ENCODE measurements at places on chromosomes 3 and 15.

DNA sequence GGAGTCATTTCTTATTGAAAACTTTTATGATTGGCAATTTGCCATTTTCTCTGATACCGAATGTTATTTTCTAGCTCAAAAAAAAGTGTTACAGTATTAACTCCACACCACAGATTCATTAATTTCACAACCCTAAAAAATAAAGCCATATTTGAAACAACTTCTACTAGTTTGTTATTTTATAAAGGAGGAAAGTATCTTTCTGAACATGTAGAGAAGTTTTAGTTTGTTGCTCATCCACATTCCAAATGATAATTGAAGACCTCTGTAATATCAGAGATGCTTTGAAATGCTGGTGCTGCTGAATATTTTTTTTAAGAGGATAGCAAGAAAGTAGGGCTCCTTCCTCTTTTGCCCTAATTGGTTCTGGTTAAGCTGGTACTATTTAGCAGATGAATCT is 1.9 kb downstream of the VGLL3 start:
- no peak for DNase-seq

DNA sequence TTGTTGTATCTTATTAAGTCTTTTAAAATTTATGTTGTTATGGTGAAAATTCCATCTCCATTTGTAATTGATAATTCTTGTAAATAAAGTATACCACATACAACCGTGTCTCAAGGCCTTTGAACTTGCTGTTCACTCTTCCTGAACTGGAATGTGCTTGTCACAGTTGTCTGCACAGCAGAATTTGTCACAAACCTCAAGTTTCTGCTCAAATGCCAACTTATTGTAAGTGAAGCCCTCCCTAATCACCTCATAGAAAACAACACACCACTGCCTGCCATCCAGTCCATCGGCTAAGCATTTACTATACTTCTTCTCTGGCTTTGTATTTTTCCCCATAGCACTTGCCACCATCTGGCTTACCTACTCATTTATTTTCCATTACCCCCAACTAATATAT is 192.3 kb downstream of the THRB start:
- no peak for DNase-seq

GRCh38 chr15:88563638-88564037 is 17.2 kb upstream of the DET1 start:
- DNase-seq = no peak

DNA sequence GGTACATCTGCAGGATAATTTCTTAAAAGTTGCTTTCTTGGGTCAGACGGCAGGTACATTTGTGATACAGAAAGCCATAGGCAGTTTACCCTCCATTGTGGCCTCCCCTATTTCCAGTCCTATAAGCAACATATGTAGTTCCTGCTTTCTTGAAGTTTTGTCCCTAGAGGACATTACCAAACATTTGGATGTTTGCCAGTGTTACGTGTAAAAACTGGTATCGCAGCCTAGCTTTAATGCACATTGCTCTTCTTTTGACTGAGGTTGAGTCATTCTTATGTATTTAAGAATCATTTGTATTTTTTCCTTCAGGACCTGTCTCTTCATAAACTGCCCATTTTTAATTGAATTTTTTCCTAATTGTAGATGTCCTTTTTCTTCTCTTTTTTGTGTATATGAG is 114.3 kb downstream of the DIPK2A start:
- no peak for DNase-seq

- no peak for DNase-seq
Measured at GRCh38 chr3:31762888-31763351, 218.1 kb downstream of the OSBPL10 start.

DNA sequence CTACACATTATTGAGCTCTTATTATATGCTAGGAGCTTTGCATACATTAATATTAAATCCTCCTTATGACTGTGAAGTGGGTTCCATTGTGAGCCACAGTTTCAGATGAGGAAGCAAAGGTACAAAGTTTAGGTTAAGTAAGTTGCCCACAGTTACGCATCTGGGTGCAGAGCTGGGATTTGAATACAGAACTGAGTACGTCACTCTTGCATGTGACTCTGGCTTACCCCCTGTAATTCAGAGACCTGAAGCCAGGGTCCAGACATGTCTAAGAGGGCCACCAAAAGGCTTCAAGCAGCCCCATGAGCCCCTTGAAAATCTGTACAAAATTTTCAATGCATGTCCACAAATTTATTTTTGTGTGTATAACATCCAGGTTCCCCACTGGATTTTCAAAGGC is 71.8 kb downstream of the KLF15 start:
- DNase-seq = no peak

GRCh38 chr15:69946870-69947269 is 150.8 kb downstream of the TLE3 start:
- DNase-seq = no peak

DNA sequence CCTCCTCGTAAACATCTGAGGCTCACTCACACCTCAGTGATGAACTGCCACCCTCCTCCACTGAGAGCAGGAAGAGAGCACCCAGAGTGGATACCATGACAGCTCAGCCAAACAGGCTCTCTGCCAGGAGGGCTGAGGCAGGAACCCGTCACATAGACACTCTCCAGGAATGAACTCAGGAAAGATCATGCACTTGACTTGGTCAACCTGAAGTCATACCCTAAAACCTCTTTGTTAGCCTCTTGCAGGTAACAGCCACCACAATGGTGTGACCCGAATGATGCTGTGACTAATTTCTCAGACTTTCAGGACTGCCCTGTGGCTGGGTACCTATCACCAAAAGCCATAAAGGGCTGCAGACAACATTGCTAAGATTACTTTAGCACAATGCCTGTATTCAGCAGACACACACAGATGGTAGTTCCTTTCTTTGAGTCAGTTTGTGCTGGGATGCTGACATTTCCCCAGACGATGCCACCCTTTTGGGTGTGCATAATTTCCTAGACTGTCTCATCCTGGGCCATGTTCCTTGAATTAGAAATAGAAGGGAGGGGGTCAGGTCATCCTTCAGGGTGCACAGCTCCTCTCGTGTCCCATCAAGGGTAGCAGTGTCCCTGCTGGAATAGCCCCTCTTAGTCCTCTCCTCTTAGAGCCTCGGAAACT is 30.3 kb downstream of the CX3CR1 start:
- DNase-seq = no peak

GRCh38 chr15:25716414-25717126 is 146.6 kb downstream of the ATP10A start:
- no peak for DNase-seq

DNA sequence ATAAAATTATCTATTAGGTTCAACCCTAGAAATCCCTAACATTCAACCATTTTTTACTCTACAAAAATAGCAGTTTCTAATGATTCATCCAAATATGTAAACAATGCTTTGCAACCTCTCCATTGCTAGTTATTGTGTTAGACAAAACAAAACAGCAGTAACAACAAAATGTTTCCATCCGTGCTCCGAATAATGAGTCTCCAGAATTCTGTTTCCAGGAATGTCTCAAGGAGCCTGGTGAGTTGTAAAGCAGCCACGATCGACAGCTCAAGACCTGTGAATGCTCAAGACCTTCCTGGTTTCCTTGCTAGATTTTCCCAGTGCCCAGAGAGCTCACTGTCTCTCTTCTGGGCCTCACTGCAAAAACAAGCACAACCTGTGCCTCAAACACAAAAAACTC is 49.9 kb downstream of the CHRD start:
- DNase-seq = no peak

DNA sequence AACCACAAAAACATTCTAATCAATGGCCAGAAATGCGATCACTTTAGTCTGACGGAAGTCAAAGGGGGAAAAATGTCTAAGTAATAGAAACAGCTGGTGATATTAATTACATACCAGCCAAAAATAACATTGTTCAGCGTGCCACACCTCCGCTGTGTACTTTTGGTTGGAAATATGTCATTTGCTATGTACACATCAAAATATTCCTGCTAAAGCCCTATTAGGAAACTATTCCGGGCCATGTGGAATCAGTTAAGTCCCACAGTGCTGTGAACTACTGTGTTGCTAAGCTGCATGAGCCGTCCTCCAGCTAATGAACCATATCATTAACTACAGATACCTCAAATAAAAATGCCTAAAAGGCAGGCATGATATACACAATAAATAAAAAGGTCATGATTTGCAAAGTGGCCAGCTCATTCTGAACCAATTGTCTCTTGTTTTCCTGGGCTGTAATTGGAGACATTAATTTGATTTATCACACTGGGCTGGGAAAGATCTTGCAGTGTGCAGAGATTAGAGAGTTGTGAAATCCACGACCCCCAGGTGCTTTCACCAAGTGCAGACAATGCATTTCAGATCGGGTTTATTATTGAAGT is 200.5 kb upstream of the LRTM1 start:
- no peak for DNase-seq

DNA sequence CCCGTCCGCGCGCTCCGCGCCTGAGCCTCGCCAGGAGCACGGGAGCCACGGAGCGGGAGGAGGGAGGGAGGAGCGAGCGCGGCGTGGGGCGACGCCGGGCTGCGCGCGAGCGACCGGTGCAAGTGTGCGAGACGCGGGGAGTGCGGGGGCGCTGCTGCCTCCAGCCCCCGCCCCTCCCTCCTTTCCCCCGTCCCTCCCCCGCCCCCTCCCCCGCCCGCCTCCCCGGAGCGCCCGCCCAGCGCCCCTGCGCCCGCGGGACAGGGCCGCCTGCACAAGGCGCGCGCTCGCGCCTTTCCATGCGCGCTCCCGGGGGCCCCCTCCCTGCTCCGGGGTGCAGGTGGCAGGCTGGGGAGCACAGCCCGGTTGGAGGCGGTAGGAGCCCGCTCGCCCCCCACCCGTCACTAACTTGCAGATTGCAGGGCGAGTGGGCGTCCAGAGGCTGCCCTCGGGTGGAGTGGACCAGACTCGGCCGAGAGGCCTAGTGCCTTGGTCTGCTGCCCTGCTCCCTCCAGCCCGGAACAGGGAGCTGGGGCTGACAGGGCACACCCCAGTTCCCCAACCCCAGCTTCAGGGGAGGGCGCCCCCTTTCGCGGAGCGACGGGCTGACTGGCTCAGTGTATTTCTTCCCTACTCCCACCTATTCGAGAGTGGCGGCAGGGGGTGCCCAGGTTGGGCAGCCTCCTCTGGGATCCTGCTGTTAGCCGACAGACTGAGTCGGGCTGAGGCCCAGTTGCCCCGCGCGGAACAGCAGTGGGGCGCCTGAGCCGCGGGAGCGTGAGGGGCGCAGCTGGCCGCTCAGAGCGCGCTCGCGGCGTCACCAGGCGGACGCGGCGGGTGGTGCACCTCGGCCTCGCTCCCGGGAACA is at the start of gene WNT7A:
WNT7A (minus strand) TSS at position 126 of the 865 bp plus-strand sequence. CDS start 255 bp downstream, outside the sequence.
- no peak for DNase-seq

- DNase-seq = peak; percentile 3
Measured at GRCh38 chr3:155418407-155418806, 124.9 kb upstream of the STRIT1 start.

- no peak for DNase-seq
Measured at GRCh38 chr3:50221411-50222168, 14.4 kb upstream of the GNAI2 start.

DNA sequence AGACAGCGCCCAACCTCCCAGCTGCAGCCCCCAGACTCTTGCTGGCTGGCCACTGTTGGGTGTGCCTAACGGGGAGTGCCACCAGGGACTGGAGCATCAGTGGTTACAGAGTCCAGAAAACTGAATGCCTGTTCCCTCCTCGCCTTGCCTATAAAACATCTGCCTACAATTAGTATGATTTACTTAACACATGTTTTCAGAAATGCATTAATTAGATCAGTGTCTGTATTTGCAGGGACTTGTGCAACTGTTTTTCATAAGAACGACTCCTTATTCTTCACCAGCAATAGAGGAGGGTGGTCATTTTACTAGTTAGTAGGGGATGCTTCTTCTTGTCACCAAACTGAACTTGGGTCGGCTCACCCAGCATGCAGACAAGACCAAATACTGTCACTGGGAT is 248.7 kb downstream of the GABRG3 start:
- DNase-seq = no peak

- DNase-seq = no peak
Measured at GRCh38 chr3:53658613-53659193, 164.3 kb downstream of the CACNA1D start.

- DNase-seq = no peak
Measured at GRCh38 chr3:65671004-65671403, 367.7 kb downstream of the MAGI1 start.

GRCh38 chr15:38611228-38611627 is 46.6 kb upstream of the RASGRP1 start:
- no peak for DNase-seq

DNA sequence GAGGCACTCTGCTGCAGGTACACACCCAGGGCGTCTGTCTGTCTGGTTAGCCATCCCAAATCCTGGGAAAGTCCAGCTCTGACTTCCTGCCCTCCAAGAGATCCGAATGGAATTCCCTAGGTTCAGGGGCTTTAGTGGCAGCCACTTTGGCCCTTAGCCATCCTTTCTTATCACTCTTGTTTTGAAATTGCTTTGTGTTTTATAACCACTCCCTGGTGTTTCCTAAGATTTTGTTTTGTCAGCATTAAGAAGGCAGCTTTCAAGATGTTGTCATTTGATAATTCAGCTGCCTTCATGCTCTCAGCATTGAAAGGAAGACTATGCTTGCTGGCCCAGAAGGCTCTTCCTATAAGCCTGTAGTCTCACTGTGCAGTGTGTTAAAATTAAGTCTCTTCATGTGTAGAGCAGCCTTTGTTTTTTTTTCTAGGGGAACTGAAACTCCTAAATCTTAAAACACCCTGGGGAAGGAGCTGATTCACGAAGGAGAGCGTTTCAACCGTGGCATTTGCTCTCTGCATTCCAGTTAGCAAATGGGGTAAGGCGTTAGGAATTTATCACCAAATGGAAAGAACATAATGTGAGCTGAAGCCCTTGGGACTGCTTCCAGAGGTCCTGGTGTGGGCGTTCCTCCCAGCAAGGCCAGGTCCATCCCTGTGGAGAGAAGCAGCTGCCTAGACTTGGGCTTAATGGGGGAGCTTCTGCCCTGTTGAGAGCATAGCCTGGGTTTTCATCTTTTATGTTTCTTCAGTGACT is 14.2 kb upstream of the CLEC3B start:
- DNase-seq = no peak

GRCh38 chr3:152159328-152159727 is 109.4 kb upstream of the MBNL1 start:
- DNase-seq = no peak

- no peak for DNase-seq
Measured at GRCh38 chr3:37174532-37175126, at the start of gene LRRFIP2. LRRFIP2 (minus strand) TSS chr3:37174582; CDS start chr3:37148983, 25,599 bp downstream.

DNA sequence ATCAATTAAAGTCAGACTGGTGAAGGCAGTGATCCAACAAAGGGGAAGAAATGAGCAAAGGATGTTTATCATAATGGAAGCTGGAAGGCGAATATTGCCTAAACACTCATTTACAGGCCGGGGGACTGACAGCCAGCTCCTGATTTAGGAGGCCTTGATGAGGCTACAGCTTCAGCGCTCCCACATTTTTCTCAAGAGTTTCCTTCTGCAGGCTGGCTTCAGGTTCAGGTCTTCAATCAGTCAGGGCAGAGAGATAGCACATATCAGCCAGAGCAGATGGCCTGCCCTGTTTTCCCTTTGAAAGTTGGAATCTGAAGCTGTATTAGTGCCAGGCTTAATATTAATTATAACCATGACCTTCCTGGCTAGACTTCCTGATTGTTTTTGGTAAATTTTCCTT is 218.9 kb downstream of the SV2B start:
- peak; percentile 82 for DNase-seq

DNA sequence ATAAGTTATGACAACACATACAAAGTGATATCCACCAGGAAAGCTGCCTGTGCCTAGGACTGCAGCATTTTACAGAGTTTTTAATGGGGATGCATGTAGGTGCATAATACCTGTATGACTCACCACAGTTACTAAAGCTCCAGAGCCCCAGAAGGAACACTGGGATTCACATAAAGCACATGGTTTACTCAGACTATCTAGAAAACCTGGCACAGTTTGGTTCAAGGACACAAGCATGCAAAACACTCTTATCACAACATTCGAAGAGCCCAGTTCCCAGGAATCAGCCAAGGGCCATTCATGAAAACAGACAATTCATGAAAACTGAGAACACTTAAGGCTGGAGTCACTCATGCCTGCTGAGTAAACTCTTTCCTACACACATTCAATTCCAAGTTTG is 261.0 kb downstream of the PYDC2 start:
- DNase-seq = no peak
